ENCODE measurements at places on chromosomes 4 and X.

- no peak for DNase-seq
Observed at GRCh38 chr4:72529148-72529822, 39.7 kb downstream of the ADAMTS3 start.

DNA sequence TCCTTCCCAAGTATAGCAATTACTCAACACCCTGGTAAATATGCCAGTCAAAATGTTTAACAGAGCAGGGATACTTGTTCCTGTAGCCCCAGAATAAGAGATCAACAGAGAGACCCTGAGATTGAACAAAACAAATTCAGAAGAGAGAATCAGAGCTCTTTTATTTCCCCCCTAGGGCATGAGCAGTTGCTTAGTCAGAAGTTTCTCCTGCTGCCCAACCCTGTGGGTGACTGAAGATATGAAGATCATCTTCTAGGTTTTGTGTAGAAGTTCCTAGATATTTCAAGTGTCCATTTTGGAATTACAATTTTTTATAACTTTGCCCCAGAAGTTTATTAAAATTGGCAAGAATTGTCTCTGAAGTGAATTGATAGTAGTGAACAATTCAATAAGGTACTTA, 59.1 kb upstream of the RXFP1 start:
- no peak for DNase-seq

- no peak for DNase-seq
Observed at GRCh38 chr4:102411408-102411807, 66.1 kb upstream of the SLC39A8 start.

- DNase-seq, result no peak
Observed at GRCh38 chrX:153380691-153381090, 20.5 kb downstream of the PNMA6E start.

DNA sequence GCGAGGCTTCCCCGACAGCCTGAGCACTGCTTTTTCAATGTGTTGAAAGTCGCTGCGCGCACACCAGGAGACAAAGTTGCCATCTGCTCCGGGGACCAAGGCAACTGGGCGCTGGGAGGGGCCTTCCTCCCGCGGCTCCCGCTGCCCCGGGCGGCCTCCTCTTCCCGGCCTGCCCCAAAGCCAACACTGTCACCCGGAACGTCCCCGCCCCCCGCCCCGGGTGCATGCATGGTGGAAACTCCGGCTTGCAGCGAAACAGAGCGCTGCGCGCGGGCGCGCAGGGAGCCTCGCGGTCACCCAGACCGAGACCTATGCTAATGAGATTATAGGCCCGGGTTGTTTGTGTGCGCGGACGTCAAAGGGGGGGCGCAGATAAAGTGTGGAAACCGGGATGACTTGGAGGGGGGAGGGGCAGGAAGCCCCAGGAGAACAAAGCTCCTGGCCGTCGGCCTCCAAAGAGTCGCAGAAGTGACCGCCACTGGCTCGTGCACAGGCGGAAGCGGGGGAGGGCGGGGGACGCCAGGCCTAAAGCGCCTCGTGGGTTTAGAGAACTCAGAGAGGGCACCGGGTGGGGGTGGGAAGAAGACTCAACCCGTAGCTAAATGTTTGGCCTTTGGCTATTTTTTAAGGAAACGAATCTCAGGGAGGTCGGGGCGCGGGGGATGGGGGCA, 88.8 kb downstream of the BCOR start:
- no peak for DNase-seq

- no peak for DNase-seq
Observed at GRCh38 chr4:46249106-46249505, 125.3 kb upstream of the GABRG1 start.

DNA sequence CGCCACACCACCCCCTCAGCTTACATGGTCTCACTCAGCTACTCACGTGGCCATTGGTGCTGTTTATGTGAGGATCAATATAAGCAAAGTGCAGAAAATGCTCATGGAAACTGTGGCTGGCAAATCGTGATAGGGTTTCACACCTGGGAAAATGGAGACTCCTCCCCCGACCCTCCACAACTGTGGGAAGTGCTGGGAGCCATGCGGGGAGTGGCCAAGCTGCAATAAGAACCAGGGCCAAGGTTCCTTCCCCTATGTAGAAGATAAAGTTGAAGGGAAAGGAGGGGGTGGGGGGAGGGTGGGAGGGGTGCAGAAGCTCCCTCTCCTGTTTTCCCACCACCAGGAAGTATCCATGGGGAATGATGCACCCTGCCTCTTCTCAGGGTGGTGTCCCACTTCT, 145.5 kb upstream of the MAMLD1 start:
- DNase-seq, result no peak

DNA sequence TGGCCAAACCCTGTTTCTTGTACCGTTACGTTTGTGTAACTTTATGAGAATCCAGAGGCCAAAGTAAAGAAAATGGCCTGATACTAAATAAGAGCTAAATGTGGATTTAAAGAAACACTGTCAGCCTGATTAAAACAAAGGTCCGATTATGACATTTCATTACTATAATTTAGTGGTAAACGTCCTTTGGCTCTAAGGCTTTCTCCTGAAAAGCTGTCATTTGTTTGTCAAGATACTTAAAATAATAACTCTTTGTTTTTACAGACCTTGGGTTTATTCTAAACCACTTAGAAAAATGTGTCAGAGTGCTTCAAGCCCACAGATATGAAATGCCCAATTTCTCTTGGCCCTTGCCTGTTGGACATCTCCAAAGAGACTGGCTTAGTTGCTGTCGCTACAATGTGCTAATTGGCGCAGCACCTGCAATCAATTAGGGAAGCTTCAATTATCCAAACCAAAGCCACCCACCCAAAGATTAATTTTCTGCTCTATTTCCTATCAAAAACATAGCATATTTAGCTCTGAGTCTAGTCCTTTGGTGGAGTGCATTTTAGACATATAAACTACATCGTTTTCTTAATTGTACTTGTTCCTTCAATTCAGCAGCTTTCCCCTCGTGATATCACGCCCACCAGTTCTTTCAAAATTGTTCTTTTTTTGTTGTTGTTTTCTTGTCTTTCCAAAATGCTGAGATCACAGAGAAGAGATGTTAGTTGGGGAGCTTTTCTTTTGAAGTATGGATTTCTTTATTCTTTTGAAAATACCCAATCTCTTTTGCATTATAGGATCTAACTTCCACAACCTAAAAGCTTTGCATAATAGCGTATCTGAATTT, 13.6 kb downstream of the SMIM20 start:
- no peak for DNase-seq

DNA sequence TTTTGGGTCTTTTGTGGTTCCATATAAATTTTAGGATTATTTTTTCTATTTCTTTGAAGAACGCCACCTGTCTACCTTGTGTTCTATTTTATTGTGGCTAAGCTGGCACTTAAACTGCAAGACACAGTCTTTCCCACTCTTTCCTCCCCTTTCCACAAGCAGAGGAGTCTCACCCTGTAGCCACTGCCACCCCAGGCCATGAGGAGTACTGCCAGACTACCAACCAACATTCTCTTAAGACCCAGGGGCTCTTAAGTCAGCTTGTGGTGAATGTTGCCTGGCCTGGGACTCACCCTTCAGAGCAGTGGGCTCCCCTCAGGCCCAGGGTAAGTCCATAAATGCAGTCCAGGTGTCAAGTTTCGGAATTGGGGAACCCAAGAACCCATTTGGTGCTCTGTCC, 58.0 kb upstream of the FMR1 start:
- DNase-seq, result no peak

GRCh38 chr4:38442073-38442788, 221.8 kb upstream of the KLF3 start:
- no peak for DNase-seq

GRCh38 chr4:40363945-40364344, 28.8 kb downstream of the CHRNA9 start:
- DNase-seq, result no peak

GRCh38 chrX:46559062-46559461, 13.8 kb upstream of the ZNF674 start:
- DNase-seq, result no peak

DNA sequence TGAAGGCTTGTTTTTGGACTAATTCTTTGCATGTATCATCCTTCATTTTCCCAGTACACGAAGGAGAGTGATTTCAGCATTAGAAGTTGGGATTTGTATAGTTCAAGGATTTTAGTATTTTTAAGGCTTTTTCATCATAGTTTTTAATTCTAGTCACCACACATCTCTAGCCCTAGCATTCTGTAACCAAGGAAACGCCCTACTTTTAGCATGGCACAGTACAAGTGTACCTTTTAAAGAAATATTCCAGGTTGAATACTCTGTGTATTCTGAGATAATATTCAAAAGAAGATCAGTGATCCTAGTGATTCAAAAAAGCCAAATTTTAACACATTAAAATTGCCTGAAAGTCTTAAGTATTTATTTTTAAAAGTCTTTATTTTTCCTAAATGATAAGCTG, 150.5 kb downstream of the RAP1GDS1 start:
- DNase-seq, result no peak

GRCh38 chrX:6693051-6693450, 158.1 kb upstream of the VCX3A start:
- DNase-seq, result no peak

DNA sequence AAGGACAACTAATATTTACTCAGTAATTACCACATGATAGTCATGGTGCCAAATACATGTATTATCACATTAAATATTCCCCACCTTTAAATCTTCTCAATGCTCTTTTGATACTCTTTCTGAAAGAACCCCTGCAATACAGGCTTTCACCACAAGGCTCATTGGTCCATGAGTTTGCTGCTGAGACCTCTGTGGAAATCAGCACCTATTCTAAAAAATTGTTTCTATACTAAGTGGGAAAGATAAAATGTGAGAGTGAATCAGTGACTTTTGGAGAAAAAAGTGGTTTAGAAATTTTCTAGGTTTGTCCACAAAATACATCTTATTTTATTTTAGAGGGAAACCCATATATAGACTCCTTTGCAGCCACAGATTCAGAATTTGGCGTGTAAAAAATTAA, 257.3 kb downstream of the ZIC3 start:
- DNase-seq, result no peak

- DNase-seq, result no peak
Observed at GRCh38 chr4:6494431-6495295, 22.2 kb upstream of the PPP2R2C start.

Data from RWPE1 (cell line).